ENCODE measurements at places on chromosomes 2 and 18.

GRCh38 chr2:75801234-75801982 is 90.7 kb upstream of the GCFC2 start:
- no peak for DNase-seq

DNA sequence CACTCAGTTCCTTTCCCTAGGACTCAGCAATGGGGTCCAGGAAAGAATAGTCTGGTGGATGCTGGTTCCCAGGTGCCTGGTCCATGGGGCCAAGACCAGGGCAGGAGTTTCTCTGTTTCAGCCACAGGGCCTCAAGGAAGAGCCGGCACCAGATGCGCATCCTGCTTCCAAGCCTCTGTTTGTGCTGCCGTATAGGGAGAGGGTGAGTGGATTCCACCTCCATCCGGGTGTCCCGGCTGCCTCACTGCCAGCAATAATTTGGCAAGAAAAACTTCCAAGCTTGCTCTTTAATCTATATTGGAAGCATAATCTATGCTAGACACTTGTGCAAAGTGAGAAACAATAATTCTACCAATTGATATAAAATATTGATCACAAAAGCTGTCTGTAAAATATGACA is 261.2 kb upstream of the HS6ST1 start:
- no peak for DNase-seq

- no peak for DNase-seq
Observed at GRCh38 chr2:236691799-236692167, 122.2 kb downstream of the ACKR3 start.

DNA sequence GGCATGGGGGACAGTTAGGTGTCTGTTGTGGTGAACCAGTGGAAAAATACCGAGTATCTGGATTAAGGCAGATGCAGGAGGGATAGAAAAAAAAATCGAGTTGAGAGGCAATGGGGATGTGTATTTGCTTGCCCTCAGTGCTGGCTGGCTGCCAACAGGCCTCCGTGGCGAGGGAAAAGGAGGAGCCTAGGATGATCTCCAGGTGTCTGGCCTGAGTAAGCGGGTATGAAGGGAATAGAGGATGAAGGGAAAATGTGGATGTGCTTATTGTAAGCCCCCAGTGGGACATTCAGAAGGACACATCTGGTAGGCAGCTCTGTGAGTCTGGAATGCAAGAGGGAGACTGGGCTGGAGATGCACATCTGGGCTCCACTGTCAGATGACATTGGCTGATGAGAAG is 22.8 kb downstream of the KCNS3 start:
- no peak for DNase-seq

DNA sequence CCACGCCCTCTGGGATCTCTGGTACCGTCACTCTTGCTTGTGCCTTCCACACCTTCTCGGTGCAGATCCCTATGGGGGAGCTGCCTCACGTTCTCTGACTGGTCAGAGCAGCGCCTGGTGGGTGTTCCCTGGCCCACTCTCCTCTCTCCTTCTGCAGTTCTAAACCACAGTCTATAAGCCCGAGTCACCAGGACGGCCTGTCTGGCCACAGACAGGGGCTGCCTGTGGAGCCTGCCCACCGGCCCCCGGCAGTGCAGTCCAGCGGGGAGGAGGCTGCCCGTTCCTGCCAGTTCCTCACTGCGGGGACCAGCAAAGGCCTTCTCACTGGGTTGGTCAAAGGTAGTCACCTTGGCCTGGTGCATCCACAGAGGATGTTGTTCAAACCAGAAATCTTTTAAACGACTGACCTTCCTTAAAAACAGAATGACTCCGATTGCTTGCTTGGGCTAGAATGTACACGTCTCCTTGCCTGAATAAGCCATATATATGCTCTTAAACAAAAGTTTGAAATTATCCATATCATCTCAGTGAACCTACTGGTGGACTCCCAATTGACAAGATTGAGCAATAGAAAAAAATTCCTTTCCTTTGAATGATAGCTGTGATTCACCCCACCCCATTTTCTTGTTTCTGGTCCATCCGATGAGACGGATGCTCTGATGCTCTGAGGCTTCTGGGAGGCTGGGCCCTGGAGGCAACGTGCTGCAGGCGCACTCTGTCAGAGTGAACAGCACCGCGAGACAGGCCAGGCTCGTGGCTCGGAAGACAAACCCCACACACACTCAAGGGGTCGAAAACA is 61.2 kb downstream of the RALBP1 start:
- no peak for DNase-seq

- no peak for DNase-seq
Observed at GRCh38 chr18:32629981-32630700, 142.7 kb downstream of the KLHL14 start.

DNA sequence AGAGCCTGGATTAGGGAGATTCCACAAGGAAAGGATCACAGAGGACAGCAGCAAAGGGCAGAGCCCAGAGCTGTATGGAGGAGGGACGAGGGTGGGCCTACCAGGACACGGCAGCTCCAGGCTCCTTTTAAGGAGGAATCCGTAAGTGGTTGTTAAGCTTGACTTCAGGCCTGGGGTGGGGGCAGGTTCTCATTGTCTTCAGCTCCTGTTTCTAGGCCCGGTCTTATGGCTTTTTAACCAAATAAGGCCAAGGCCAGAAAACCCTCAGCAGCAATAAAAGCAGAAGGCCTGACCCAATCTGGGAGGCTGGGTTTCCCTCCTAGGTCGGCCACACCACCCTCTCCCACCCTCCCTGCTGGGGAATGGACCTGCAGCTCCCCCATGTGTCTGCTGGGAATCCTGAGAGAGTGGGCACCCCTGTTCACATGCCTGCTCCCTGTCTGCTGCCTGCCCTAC is 111.2 kb downstream of the PLB1 start:
- no peak for DNase-seq

DNA sequence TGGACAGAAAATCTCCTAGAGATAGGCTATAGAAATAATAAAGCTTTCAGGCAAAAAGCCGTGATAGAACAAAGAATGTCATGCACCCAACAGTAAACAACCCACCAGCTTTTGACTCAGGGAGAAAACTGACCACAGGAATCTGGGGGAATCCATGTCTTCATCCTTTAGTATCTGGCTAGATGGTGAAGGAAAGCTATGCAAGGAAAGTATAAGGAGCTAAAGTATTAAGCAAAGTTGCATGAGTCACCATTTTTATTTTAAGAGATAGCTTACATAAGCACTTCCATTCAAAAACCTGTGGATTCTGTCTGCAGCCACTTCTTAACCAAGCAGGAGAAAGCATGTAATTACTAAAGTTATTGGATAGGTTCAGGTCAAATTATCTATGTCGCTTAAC is 363.8 kb downstream of the LRP1B start:
- DNase-seq = no peak

GRCh38 chr2:211901226-211901846 is 637.3 kb downstream of the ERBB4 start:
- DNase-seq = no peak

DNA sequence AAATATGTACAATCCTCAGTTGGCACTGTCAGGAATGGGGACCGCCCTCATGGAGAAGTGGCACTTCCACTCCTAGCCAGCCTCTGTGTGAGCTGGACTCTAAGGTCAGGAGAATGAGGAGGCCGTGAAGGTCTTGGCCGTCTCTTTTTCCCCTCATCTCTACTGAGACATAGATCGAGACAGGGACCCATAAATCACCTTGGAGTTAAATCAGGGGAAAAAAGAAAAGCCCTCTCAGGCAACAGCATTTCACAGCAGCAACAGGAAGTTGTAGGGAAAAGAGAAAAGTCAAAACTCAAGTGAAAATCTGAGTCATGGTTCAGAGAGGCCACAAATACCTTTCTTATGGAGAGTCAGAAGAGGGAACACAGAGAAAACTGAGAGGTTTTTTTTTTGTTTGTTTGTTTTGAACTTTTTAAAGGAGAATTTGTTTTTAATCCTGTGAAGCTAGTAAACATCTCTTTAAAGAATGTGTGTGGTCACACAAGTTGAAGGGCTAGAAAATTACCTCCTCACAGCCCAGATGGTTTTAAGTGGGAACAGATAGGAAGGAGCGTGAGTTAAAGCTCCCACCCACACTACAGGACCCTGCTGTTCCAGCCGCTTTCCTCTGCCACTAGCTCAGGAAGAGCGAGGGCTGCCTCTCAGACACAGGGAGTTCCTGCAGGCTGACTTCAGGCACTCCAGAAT is 30.6 kb upstream of the CYP1B1 start:
- DNase-seq = no peak

Measured in pulmonary artery endothelial cell (primary cell).